ENCODE measurements at places on chromosomes 5 and 9.

DNA sequence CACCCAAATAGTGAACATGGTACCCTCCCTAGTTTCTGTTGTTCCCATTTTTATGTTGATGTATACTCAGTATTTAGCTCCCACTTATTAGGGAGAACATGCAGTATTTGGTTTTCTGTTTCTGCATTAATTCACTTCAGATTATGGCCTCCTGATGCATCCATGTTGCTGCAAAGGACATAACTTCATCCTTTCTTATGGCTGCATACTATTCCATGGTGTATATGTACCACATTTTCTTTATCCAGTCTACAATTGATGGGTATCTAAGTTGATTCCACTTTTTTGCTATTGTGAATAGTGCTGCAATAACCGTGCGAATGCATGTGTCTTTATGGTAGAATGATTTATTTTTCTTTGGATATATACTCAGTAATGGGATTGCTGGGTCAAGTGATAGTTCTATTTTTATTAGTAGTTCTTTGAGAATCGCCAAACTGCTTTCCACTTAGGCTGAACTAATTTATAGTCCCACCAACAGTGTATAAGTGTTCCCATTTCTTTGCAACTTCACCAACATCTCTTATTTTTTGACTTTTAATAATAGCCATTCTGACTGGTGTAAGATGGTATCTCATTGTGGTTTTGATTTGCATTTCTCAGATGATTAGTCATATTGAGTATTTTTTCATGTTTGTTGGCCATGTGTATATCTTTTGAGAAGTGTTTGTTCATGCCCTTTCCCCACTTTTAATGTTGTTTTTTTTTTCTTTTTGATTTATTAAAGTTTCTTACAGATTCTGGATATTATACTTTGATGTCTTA is 79.6 kb downstream of the SMIM15 start:
- DNase-seq, result no peak

GRCh38 chr5:94329115-94329514 is 289.3 kb downstream of the KIAA0825 start:
- DNase-seq, result no peak

- no peak for DNase-seq
These were observed 52.2 kb downstream of the LMNB1 start for GRCh38 chr5:126829098-126829497.

GRCh38 chr5:91500758-91501157 is 117.6 kb upstream of the ARRDC3 start:
- no peak for DNase-seq

DNA sequence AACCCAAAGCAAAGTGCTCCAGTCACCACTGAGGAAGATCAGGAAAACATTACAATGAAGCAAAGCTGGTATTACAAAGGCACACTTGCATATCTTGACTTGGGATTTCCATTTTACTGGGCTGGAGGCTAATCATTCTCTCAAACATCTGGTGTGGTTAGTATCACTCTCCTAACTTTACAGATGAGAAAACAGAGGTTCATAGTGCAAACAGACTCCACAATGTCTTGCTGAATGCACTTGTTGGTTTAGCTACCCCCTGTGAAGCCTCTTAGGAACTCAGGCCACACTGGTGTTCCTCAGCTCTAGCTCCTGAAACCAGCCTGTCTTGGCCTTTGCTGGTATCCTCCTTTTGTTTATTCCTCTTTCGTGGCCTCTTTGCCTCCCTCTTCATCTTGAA is 29.5 kb upstream of the SMAD5 start:
- no peak for DNase-seq

GRCh38 chr5:123351240-123351639 is 72.0 kb downstream of the CEP120 start:
- DNase-seq, result no peak

- no peak for DNase-seq
These were observed 51.3 kb upstream of the CRHBP start for GRCh38 chr5:76901522-76901921.

DNA sequence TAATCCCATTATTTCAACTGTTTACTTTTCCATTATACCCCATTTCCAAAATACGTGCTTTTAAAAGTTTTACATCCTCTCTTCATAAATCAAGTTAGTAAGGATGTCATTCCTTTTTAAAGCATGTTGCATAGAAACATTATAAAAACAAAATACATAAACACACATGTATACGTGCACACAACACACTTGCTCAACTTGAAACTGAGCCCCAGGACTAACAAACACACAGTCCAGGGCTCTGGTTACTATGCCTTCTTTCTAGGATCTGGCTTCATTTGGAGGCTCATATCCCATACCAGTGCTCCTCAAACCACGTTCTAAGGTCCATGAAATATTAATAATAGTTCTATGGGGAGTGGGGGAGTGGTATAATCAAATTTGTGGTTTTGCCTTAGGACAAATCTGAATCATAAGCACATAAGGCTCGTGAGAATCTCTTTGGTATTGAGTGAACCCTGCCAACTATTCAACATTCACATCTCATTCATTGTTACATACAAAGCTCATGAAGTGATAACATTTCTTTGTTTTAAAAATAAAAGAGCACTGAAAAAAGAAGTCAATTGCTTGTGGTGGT is 55.2 kb downstream of the NFIB start:
- DNase-seq, result no peak

DNA sequence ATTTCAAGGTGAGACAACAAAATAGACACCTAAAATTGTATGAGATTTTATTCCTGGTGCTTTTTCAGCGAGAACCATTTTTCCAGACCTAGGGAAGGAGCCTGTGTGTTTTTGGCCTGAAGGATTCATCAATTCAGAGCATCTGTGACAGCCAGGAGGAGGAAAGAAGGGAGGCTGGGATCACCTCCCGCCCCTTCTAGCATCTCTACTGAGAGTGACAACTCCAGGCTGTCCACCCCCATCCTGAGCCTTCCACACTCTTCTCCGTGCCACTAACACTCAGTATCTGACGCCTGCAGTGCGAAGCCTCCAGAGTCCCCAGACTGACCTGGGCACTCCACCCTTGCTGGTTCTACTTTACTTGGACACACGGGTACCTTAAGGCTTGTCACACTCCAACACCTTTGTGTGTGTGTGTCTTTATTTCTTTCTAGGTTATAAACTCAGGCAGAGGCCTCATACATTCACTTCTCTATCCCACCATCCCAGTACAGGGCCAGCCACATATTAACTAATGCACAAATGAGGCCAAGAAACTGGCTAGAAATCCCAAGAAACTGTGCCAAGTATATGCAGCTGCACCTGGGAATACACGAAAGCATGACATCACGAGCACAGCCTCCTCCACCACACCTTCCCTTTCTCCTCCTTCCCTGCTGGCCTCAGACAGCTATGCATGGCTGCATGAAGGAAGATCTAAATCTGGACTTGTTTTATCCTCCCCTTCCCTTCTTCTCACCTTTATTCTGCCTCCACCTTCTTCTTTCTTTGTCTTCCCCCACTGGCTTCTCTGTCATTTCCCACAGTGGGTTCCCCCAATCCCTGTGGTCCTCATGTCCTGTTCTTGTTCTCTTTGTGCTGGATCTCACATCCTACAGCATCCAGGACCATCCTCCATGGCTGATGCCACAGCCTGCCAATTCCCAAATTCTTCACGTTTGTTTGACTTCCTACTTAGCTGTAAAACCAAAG is 16.0 kb downstream of the S1PR3 start:
- DNase-seq, result peak; percentile 1
